D721Med (cell line): ENCODE measurements at places on chromosomes 3 and 15.

- no peak for DNase-seq
Observed at GRCh38 chr3:56795097-56795828, 6.5 kb downstream of the ARHGEF3 start.

DNA sequence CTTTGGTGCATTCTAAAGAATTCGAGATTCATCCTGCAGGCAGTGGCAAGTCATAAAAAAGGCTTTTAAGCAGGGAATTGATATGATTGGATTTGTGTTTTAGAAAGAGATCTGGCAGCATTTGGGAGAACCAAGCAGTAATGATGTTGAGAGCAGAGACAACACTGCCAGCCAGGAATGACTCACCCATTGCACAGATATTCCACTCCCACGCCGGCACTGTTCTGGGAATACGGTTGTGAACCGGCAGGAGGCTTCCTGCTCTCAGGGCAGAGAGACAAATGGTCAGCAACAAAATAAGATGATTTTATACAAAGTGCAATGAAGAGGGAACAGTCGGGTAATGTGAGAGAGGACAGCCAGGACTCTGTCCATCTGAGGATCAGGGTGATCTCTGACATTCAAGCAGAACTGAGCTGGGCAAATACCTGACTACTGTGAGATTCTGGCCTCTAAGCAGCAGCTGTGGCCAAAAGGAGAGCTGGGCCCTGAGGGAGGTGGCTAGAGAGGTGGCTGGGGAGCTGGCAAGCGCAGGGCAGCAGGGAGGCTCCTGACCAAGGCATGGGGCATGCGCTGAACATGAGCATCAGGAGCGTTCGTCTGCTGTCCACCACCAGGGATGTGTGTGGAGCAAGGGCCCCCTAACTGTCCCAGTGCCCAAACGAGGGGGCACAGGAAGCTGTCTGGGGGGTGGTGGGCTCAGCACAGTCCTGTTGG, 56.1 kb upstream of the PLXNA1 start:
- DNase-seq = no peak

DNA sequence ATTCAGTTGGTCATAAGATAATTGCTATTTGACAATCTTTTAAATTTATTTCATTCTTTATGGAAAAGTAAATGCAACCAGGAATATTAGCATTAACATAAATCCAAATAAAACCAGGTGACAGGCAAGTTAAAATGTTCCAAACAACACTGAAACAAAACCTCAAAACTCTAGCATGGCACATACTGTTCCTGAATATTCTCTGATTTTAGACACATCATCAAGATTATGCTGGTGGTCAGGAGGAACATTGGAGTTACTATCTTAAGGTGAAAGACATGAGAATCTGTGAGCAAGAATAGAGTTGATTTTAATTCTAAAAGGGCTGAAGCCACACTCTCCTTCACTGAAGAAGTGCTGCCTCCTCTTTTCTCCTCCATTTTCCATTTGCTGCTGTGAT, 421.0 kb upstream of the THBS1 start:
- no peak for DNase-seq

DNA sequence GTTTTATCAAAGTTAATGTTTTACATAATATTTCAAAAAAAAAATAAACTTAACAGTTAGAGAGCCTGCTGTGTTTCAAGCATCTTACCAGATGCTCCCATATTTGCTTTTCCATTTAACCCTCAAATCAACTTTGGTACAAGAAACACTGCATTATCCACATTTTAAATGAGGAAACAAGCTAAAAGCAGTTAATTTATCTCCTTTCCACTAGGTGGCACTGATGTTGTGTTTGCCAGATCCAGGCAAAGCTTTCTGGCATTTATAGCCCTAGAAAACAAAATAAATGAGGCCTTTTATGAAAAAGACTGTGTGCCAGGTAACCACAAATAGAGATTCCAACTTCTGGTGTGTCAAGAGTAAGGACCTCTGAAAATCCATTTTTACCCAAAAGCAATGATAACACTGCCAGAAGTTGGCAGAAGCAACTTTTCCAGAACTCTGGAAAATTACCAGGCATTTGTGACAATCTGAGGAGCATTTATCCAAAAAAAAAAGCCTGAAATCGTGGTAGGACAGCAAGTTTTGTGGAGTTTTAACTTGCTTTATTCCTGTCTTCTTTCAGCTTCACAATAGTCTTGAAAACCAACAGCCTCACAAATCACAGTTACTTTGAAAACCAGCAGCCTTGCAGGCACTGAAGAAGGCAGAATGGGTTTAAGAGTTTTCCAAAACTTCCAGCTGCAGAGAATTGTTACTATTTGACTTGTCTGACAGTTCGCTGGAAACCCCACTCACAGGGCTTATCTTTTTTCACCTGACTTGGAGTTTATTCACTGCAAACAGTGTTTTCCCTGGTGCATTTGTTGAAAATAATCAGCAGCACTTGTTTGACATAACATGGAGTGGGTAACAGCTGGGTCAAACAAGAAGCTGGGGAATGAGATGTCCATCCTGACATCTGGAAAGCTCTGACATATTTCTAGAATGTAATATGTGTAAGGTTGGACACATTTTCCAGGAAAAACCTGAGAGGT, 9.2 kb downstream of the FAM162A start:
- DNase-seq = no peak

GRCh38 chr3:62276658-62277180, 96.6 kb downstream of the FEZF2 start:
- DNase-seq = no peak

DNA sequence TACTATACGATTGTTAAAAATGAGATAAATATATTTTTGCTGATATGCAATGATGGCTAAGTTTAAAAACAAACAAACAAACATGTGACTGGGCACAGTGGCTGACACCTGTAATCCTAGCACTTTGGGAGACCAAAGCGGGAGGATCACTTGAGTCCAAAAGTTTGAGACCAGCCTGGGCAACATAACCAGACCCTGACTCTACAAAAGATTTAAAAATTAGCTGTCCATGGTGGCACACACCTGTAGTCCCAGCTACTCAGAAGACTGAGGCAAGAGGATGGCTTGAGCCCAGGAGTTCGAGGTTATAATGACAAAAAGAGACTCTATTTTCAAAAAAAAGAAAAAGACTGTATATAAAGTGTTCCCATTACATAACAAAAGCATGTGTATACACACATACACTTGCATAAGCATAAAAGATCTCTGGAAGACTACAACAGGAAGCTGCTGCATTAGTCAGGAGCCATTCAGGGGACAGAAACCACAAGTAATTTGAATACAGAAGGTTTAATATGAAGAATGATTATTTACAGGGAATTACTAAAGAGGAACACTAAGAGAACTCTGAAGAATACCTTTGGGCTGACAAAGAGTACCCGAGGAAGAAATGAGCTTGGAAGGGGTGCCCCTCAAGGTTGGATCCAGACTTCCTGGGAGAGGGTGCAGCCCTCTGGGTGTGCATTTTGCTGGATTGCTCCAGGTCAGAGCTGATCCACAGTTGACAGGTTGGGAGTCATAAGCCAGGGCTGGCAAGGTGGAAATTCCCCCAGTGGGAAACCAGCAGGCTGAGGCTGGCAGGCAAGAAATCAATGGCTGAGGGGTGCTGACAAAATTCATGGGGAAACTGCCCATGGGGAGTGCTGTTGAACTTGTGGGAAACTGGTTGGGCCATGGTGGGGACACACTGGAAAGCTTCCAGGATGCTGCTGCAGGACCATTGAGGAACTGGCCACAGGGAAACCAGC, 9.3 kb upstream of the TM4SF18 start:
- DNase-seq = no peak

GRCh38 chr3:62467966-62468722, 94.8 kb upstream of the FEZF2 start:
- DNase-seq = no peak

GRCh38 chr3:4030624-4031023, 231.4 kb downstream of the LRRN1 start:
- DNase-seq = no peak

- no peak for DNase-seq
Observed at GRCh38 chr15:89114990-89115389, 26.7 kb downstream of the ABHD2 start.

- no peak for DNase-seq
Observed at GRCh38 chr3:119631516-119631915, 28.9 kb downstream of the POPDC2 start.

- DNase-seq = no peak
Observed at GRCh38 chr3:186722457-186722856, 5.3 kb downstream of the KNG1 start.

DNA sequence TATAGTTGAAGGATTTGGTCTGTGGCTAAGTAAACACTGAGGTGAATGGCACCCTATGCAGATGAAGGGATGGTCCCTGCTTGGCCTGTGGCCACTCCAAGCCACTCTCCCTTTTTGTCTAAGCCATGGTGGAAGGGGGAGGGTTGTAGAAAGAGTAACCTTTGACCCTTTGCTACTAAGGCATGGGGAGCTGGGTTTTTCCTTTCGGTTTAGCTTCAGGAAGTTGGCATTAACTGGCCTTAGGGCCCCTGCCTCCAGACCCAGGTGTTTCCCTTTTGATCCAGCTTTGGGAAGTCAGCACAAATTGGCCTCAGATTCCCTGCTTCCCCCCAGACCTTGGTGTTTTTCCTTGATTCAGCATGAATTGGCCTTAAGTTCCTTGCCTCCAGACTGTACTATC, 49.5 kb downstream of the EFCAB12 start:
- DNase-seq = no peak

DNA sequence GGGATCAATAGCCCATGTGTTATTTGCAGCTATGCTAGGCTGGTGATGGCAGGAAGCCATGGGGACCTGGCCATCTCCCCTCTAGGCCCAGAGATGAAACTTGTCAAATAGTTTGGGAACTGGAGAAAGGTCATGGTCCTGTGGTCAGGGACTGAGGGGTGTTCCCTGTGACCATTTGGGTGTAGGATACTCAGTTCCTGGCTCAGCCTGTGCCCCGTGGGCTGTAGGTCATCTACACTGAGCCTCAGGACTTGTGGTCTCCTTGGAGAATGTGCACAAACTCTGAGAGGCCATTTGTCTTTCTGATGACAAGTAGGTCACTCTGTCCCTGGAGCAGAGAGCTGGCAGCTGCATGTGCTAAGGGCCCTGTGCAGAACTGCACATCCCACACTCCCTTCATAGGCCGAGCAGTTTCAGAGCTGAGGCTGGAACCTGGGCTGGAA, 17.5 kb downstream of the GASK1A start:
- DNase-seq = no peak

GRCh38 chr3:184129012-184129411, 6.1 kb upstream of the EIF2B5 start:
- no peak for DNase-seq

- no peak for DNase-seq
Observed at GRCh38 chr15:31280831-31281216, 45.8 kb upstream of the KLF13 start.

GRCh38 chr15:95584088-95584487, 746.4 kb upstream of the NR2F2 start:
- DNase-seq = no peak

- DNase-seq = no peak
Observed at GRCh38 chr3:124557433-124558232, 172.6 kb upstream of the UMPS start.

GRCh38 chr15:25335279-25335678, 103.5 kb downstream of the UBE3A start:
- no peak for DNase-seq

DNA sequence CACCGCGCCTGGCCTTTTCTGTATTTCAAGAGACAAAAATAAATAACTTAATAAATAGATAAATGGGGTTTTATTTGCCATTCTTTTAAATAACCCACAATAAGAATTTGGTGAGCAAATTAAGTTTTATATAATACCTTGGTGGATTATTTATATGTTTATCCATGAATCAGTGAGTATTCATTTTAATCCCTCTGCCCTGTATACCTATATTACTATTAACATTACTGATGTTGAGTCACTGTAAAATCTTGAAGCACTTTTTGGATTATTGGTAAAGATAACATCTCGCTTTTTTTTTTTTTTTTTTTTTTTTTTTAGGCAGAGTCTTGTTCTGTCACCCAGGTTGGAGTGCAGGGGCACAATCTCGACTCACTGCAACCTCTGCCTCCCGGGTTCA, 154.1 kb downstream of the ZNF609 start:
- DNase-seq = no peak

DNA sequence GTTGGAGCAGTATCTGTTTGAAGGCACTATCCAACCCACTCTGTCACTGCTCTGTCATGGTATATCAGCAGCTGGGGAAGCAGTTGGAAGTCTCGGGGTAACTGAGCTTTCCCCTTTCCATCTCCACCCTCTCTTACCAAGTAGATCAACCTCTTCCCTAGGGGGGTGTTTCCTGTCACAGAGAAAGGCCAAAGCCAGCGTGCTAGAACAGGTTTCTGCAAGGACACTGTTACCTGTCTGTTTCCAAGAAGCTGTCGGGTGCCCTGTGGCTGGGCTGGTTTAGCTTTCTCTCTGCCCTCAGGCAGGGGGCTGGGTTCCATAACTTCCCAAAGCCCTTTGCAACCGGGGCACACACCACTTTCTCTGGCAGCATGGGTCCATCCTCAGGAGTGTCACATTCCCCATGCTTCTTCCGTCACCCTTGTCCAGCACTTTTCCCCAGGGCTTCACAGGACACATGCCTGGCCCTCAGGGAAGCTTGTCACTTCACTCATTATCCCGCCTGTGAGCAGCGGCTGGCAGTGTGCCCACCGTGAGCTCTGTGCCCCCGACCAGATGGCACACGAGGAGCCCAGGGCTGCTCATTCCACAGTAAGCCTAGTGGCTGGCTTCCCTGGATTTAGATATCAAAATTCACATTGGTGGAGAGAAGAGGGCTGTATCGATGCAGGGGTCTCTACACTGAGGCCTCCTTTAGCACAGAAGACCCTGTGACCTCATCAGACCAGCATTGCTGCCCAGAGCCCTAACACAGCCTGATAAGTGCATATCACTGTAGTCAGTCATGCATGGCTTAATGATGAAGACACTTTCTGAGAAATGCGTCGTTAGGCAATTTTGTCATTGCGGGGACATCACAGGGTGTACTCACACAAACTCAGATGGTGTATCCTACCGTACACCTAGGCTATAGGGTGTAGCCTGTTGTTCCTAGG, 205.8 kb downstream of the SLCO3A1 start:
- DNase-seq = no peak

- DNase-seq = peak; percentile 92
Observed at GRCh38 chr15:74781431-74782258, at the start of gene CSK. CSK (plus strand) TSS chr15:74782080; CDS start chr15:74798298, 16,218 bp downstream.

DNA sequence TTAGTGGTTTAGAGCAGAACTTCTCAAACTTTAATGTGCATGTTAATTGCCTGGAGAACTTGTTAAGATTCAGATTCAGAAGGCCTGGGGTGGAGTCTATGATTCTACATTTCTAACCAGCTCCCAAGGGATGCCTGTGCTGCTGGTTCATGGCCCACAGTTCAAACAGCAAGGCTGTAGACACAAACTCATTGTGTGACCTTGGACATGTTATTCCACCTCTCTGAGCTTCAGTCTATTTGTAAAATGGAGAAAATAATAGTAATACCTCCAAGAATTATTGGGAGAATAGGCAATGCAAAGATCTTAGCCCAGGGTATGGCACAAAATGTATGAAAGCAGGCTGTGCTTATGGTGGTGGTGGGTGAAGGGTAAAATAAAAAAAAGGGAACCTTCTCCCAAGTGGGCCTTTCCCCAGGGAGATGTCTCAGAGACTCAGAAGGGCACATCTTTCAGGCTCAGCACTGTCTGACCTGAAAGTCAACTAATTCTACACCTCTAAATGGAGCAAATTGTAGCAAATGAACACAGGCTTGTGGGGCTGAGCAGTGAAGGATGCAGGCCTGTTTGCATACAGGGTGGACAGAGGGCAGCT, 176.0 kb upstream of the TRIM42 start:
- no peak for DNase-seq
